ENCODE measurements at places on chromosomes 1 and 21.

DNA sequence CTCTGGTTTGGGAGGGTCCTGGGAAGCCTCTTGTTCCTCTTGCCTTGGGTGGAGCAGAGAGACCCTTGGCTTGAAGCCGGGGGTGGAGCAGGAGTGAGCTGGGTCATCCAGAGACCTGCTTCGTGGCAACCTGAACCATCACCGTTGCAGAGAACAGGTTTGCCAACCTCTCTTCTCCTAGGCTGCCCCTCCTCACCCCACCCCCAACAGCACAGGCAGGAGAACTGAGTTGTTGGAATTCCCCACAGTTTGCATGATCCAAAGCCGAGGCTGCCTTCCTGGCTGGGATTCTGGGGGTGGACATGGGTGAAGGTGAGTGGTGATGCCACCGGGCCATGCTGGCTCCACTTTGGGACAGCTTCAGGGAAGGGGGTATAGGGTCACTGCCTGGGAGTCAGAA lies 2.2 kb downstream of the WNT4 start:
- no peak for DNase-seq

GRCh38 chr1:94683886-94684285 lies 136.3 kb upstream of the SLC44A3 start:
- DNase-seq, result no peak

DNA sequence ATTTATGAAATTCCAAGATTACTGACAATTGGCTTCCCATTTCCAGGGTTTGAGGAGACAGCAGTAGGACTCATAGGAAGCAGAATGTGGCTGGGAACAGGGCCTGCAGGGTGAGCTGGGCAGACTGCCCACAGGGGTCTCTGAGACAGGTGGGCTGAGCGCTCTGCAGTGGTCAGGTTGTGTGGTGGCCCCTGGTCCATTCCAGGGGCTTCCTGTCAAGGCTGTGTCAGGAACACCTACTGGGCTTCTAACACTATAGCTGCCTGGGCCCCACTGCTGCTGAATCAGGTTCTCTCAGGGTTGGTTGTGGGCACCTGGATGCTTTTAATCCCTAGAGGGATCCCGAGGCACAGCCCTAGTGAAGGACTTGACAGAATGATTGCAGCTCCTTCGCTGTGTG lies 72.1 kb downstream of the BACE2 start:
- no peak for DNase-seq

- no peak for DNase-seq
Observed at GRCh38 chr1:57329001-57329527, 94.8 kb downstream of the DAB1 start.

GRCh38 chr1:159996653-159997052 lies 35.1 kb downstream of the PIGM start:
- no peak for DNase-seq

DNA sequence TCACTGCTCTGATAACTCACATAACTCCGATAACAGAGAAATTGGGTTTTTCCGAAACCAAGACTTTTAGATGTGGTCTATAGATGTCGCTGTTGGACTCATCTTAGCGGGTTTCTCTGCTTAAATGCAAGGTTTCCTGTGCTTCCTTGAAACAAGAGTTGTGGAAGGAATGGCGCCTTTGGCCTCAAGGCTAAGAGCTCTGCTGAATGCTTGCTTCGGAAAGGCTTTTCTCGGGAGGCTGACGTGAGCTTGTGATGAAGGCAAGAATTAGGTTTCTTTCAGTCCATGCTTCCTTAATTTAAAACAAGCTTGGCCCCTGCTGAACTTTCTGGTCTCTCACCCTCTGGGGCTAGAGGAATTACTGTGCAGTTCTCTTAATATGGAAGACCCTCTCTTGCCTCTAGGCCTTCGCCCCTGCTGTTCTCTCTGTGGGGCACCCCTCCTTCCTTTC lies 113.5 kb downstream of the MAP3K21 start:
- no peak for DNase-seq

DNA sequence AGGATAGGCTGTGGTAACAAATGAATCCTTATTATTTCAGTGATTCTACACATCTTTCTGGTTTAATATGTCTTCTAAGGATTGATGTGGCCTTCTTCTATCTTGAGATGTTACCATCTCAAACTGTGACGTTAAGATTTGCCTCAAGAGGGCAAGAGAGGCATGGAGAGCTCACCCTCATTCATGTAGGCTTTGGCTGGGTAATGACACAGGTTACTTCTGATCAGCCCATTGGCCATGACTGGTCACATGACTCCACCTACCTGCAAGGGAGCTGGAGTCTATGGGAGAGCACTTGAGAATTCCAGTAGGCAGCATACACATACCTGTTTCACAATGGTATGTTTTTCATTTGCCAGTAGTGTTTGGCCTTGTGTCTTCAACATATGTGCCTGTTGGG lies 30.0 kb downstream of the CACHD1 start:
- no peak for DNase-seq

DNA sequence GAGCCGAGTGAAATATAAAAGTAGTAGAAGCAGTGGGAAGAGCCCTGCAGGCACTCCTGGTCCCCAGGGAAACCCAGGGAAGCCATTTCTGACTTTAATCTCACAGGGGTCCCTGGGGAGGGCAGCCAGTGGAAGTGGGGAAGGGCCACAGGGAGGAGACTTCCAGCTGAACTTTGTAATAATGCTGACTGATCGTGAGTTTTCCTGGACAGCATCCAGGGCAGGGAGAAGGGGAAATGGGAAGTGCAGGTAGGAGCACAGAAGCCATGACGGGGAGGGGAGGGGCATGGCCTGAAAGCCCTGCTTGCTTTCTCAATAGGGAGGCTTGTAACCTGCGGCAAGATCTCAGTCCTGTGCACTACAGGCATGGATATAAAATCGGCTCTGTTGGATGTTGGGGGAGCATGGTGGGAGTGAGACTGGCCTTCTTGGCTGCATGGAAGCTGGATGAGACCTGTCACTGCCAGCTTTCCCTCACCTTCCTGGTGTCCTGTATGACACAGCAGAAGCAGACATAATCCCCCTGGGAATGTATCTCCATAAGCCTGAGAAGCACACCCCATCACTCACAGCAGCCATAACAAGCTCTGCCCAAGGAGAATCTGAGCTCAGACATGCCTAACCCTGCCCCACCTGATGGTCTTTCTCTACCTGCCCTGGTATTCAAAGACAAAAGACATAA lies 15.1 kb upstream of the MX1 start:
- no peak for DNase-seq

GRCh38 chr21:34743831-34744230 lies 75.0 kb downstream of the CLIC6 start:
- DNase-seq, result no peak
